ENCODE measurements at places on chromosomes 5 and 9.

GRCh38 chr5:72314571-72315172 lies 5.4 kb downstream of the MRPS27 start:
- no peaks in the 10 kb centered on the region for H3K4me1 ChIP-seq
- no peak for DNase-seq
- no peaks in the 10 kb centered on the region for H3K27me3 ChIP-seq

DNA sequence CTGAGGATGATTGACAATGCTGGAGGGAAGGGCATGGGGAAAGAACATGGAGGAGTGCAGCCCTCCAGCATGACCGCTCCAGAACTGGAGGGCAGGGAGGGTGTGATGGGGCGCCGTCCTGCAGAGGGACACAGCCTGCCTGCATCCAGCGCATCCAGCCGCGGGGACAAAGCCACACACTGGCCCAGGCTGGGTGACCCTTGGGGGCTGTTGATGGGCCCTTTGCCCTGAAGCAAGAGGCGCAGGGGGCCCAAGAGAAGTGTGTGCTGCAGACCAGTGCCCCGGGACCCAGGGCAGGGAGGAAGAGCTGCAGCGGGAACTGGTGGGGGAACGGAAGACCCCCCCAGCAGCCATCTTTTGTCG lies 169.8 kb upstream of the PPP1R26 start:
- no peak overlapping the region for H3K27ac ChIP-seq
- no peaks in the 10 kb centered on the region for H3K27me3 ChIP-seq
- H3K4me3 ChIP-seq, result no peak overlapping the region
- no peak for DNase-seq
- no peaks in the 10 kb centered on the region for H3K36me3 ChIP-seq
- H3K4me1 ChIP-seq, result no peaks in the 10 kb centered on the region

DNA sequence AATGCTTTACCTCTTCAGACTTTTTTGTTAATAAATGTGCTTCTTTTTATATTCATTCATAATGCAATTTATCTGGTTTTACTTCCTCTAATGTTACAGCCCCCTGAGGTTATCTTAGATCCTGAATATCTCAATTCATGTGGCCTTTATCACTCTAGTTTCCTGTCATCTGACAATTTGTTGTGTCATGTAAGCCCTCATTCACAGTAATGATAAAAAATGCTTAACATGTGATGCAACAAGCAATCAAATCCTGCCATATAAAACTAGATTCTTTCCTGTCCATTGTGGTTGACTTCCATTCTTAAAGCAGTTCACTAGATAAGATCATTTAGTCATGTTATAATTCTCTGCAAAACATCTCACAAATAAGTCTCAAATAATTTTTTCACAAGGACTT lies 991.2 kb upstream of the ACO1 start:
- DNase-seq, result no peak
- H3K4me3 ChIP-seq, result no peak overlapping the region
- no peaks in the 10 kb centered on the region for H3K27me3 ChIP-seq
- no peak overlapping the region for H3K27ac ChIP-seq

GRCh38 chr5:57776035-57776434 lies 293.4 kb upstream of the ACTBL2 start:
- H3K4me3 ChIP-seq, result no peak overlapping the region
- no peak overlapping the region for H3K27ac ChIP-seq
- DNase-seq, result no peak
- H3K4me1 ChIP-seq, result no peaks in the 10 kb centered on the region
- H3K27me3 ChIP-seq, result no peaks in the 10 kb centered on the region
- no peaks in the 10 kb centered on the region for H3K36me3 ChIP-seq

DNA sequence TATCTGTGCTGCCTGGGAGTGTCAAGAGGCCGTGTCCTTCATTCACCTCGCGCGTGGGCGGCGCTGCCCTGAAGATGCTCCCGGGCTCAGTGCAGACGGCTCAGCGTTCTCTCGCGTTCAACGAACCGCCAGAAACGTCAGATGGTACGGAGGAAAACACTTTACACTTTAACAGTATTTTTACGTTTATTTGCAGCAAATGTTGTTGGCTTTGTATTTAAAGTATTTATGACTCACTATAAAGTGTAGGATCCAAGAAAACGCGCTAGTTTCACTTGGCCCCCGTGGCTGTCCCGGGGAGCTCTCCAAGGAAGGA lies 544 bp upstream of the ERCC6L2 start:
- no peak for DNase-seq
- H3K27ac ChIP-seq, result no peak overlapping the region
- no peaks in the 10 kb centered on the region for H3K36me3 ChIP-seq
- no peaks in the 10 kb centered on the region for H3K27me3 ChIP-seq

All from GM12878 (cell line).